ENCODE measurements at places on chromosomes 2 and 18. TPM values are rescaled to one million over a fixed set of nuclear protein-coding genes. Genes with fewer than 3 reads are reported as not detected.

The DIS3L2 gene
- total RNA-seq = 13.3 TPM

The SLC4A5 gene
- total RNA-seq = 0.16 TPM

The PROC gene
- not detected for total RNA-seq

The RNF152 gene
- 18.3 TPM for total RNA-seq

The UPP2 gene
- not detected for total RNA-seq

The SPDYA gene
- 1.3 TPM for total RNA-seq

The ENOSF1 gene
- total RNA-seq = 36.4 TPM

The ACOXL gene
- not detected for total RNA-seq
